Activated CD8-positive, alpha-beta memory T cell treated with anti-CD3 and anti-CD28 coated beads for 1 hour (primary cell): ENCODE measurements at places on chromosomes 4 and X.
A peak's percentile ranks its signal among the peaks of the same experiment; 100 is the strongest.

DNA sequence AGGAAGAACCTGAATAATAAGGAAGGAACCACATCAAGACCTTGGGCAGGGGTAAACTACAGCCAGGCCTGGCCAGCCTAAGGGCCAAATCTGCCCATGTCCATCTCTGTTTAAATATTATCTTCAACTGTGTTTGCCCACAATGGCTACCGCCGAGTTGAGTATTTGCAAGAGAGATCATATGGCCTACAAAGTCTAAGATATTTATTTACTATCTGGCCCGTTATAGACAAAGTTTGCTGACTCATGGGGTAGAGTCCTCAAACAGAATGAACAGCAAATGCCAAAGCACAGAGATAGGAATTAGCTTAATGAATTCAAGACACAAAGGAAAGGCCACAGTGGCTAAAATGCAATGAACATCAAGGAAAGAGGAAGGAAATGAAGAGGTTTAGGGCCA is 44.8 kb downstream of the RPS6KA3 start:
- no peak for DNase-seq

DNA sequence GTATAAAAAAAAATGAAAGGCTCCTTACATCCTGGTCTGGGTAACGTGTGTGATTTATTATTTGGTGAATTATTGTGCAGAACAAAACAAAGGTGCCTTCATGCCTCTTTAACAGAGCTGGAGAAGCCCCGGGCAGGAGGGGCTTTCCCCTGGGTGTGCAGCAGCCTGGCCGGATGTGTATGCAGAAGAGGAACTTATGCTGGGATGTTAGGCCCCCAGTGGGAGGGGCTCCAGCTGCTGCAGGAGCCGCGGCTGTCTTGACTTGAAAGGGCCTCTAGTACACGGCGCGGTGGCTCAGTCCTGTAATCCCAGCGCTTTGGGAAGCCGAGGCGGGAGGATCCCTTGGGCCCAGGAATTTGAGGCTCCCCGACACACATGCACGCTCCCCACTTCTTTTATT is 16.0 kb downstream of the CCNQ start:
- DNase-seq = peak; percentile 24

DNA sequence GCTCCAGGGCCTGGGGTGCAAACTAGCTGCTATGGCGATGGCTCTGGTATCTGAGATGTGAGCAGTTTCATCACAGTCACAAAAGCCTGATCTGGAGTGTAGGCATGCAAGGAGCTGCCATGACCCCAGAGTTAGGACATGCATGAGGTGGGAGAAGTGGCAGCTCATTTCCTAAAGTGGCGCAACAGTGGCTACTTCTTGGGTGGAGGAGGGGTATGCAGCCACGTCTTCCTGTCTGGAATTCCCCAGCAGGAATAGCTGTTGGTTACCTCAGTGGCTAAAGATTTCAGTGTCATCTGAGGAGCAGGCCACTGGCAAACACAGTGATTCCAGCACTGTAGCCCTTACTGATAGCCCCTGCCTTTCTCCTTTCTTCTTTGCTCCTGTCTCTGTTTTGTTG is 1382.5 kb downstream of the C4orf33 start:
- no peak for DNase-seq

- no peak for DNase-seq
Observed at GRCh38 chr4:1569461-1570151, 114.5 kb downstream of the FAM53A start.
